ENCODE measurements at places on chromosomes 3 and 15.

DNA sequence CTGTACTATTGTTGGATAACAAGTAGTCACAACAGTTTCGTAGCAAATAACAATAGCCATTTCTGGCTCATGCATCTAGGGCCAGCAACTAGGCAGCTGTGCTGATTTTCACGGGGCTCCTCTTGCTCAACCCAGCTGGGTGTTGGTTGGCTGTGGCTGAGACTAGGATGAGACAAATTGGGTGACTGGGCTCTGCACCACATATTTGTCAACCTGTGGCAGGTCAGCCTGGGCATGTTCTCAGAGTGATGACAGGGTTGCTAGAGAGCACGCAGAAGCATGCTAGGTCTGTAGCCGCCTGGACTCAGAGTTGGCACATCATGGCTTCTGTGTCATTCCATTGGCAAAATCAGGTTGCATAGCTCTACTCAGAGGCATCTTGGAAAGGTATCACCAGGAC, 175.9 kb downstream of the OTOL1 start:
- DNase-seq, result no peak

DNA sequence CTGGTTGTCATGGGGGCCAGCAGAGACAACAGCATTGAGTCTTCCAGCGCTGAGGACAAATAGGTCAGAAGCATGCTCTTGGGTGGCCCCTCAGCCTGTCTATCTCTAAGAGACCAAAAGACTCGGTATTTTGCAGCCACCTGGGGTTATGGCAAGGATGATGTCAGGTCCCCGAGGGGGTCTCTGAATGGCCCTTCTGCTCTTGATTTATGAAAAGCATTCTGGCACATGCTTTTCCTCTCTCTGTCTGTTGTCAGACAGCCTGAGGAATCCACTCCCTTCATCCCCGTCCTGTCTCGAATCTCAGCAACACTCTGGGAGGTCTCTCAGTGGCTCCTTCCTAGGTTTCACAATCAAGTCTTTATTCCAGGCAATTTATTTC, 156.6 kb upstream of the RGMA start:
- DNase-seq, result no peak

- DNase-seq, result no peak
Observed at GRCh38 chr3:56157693-56158362, 310.4 kb downstream of the ERC2 start.

- DNase-seq, result no peak
Observed at GRCh38 chr3:180926526-180926925, 14.1 kb downstream of the FXR1 start.

DNA sequence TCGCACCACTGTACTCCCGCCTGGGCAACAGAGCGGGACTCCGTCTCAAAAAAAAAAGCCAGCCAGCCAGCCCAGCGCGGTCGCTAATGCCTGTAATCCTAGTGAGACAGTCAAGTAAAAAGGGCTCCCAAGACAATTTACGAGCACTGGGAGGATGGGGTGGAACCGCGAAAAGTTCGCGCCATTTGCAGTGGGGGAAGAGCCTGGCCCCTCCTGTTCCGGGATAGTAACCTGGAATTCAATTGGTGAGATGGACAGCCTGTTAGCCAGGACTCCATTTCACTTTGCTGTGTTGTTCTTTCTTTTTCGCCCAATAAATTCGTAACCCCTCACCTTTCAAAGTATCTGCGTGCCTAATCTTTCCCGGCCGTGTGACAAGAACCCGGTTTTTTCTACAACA, 19.5 kb downstream of the SLC4A7 start:
- no peak for DNase-seq

- no peak for DNase-seq
Observed at GRCh38 chr15:100689131-100689899, 86.9 kb downstream of the ASB7 start.

GRCh38 chr3:128316481-128316891, 150.2 kb downstream of the DNAJB8 start:
- no peak for DNase-seq

DNA sequence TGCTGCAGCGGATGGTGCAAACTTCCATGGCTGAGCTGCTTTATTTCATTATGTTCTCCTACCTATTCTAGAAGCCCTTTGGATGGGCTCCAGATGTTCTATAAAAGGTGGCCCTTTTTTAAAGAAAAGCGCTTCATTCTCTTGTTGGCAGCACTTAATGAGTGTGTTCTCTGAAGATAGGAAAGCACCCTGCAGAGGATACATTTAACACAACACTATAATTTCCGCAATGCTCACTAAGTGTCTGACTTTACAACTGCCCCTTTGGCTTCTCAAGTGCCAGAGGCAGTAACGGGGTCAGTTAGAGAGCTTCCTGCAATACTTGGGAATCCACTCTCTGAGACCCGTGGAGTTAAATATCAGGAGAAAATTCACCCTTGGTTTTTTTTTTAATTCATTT, 88.1 kb downstream of the MDFIC2 start:
- DNase-seq, result no peak

- no peak for DNase-seq
Observed at GRCh38 chr3:148205977-148206376, 491.7 kb upstream of the AGTR1 start.

DNA sequence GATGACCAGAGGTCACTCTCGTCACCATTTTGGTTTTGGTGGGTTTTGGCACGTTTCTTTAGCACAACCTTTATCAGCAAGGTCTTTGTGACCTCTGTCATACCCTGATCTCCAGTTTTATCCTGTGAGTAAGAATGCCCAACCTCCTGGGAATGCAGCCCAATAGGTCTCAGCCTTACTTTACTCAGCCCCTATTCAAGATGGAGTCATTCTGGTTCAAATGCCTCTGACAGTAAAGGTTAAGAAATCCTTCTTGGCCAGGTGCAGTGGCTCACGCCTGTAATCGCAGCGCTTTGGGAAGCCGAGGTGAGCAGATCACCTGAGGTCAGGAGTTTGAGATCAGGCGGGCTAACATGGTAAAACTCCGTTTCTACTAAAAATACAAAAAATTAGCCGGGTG, 3.2 kb upstream of the ATG7 start:
- DNase-seq, result no peak

DNA sequence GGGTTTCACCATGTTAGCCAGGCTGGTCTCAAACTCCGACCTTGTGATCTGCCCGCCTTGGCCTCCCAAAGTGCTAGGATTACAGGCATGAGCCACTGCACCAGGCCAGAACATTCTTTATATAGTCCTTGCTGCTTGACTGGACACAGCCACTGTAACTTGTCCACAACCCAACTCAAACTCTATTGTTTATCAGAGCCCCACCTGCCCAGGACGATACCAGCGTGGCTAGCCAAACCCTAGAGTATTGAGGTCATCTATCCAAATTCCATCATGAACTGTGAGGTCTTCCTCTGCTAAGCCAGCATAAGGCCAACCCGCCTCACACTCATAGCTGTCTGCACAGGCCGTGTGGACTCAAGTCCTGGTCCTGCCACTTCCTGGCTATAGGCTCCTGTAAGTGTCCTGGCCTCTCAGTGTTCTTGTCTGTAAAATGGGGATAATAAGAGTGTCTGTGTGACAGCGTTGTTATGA, 63.9 kb downstream of the DAPK2 start:
- DNase-seq, result no peak

DNA sequence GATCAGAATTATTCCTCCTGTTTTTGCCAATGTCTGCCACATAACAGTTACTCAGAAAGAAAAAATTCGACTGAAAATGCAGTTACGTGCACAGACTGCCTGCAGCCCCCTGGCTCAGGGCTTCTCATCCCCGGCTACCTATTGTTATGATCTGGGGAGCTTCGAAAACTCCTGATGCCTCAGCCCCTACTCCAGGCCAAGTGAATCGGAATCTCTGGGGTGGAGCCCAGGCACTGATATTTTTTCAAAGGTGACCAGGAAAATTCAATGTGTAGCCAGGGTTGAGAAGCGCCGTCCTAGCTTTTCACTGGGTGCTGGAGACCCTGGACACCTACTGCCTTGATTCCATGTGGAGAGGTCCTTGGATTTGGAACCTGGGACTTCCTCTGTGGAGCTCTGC, 8.5 kb downstream of the ADAMTS17 start:
- DNase-seq, result no peak

DNA sequence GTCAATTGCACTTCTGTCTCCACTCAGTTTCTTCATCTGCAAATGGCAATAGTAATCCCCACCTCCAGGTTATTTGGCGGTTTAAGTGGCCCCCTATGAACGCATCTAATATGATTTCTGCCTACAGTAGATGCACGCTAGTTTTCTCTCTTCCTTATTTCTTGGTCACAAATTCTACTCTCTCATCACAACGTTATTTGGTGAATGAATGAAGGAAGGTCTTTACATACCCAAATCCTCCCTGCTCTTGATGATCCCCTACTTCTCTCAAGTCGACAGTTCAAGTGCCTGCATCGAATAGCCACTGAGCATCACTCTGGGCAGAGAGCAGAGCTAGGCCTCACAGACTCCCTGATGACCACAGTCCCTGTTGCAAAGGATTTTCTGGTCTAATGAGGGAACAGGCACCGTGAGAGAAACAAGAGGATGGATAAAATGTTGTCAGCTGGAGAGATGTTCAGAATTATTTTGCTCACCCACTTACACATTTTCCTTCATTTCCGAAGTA, 181.2 kb upstream of the SMAD3 start:
- no peak for DNase-seq

- no peak for DNase-seq
Observed at GRCh38 chr15:40463886-40464545, 6.8 kb upstream of the CHST14 start.

- no peak for DNase-seq
Observed at GRCh38 chr3:185649414-185649813, 63.3 kb downstream of the SENP2 start.

DNA sequence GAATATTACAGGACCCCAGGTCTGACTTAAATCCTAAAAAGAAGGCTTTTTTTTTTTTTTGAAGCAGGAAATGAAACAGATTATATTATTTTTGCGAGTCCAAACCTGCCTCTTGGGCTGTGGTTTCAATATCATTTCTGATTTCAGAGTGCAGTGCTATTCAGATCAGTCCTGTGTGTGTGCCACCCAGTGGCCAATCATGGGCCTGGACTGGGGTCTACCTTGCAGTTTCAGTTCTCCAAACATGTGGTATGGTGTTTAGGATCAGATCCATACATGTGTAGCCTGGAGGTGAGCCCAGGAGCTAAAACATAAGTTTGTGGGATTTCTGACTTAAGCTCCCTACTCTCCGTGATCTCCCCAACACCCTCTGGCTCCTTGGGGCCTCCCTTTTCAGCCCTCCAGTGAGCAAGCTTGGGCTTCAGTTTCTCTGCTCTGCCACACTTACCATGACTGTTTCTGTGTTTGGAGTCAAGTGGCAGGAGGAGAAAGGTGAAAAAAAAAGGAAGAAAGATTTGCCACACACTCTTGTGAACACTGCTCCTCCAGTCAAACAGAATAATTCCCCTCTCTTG, 12.1 kb upstream of the THSD4 start:
- no peak for DNase-seq

GRCh38 chr3:30890907-30891306, 3.6 kb downstream of the GADL1 start:
- DNase-seq, result no peak

DNA sequence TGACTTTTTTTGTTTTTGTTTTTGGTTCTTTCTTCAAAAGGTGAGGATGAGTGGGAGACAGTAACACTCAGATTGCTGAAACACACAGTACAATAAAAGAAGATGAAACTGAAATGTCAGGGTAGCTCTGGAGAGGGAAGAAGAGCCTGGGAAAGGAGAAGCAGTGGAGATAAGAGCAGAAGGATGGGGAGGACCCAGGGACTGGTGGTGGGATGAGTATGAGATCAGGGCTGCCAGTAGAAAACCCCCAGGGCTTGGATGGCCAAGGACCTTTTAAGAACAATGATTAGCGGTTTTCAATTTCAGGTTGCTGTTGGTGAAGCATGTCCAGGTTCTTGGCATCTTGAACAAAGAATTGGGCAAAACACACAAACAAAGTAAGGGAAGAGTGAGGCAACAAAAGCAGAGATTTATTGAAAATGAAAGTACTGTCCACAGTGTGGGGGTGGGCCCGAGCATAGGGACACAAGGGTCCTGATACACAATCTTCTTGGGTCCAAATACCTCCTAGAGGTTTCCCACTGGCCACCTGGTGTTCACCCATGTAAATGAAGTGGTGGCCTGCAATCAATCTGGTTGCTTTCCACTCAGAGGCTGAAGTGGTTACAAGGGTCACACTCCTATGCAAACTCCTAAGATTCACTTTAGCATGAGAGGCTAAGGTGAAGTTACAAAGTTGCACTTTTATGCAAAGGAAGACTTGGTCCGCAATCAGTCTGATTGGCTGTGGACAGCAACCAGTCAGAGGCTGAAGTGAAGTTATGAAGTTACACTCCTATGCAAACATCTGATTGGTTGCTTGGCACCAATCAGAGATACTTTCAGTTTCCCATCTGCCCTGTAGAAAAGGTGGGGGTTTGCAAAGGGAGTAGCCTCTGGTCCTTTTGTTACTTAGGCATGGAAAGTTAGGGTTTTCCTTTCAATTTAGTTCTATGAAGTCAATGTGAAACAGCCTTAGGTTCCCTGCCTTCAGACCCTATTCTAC, 26.1 kb upstream of the MFSD1 start:
- DNase-seq, result no peak

GRCh38 chr15:69090197-69090948, 70.1 kb upstream of the GLCE start:
- no peak for DNase-seq

- peak; percentile 0 for DNase-seq
Observed at GRCh38 chr3:172836390-172836997, 86.0 kb downstream of the ECT2 start.

DNA sequence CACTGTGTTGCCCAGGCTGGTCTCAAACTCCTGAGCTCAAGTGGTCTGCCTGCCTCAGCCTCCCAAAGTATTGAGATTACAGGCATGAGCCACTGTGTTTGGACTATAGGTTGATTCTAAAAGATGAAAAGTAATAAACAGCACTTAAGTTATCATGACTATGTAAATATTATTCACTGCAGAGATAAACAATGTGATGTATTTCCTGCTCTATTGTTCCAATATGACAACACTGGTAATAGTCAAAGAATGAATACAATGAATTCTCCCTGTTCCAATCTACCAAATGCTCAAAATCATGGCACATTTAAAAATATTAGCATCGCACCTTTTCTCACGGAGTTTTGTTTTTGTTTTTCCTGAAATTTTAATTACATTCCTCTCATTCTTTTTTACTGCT, 36.8 kb upstream of the TBL1XR1 start:
- DNase-seq, result no peak

- DNase-seq, result no peak
Observed at GRCh38 chr3:136804141-136804540, 14.8 kb upstream of the SLC35G2 start.

DNA sequence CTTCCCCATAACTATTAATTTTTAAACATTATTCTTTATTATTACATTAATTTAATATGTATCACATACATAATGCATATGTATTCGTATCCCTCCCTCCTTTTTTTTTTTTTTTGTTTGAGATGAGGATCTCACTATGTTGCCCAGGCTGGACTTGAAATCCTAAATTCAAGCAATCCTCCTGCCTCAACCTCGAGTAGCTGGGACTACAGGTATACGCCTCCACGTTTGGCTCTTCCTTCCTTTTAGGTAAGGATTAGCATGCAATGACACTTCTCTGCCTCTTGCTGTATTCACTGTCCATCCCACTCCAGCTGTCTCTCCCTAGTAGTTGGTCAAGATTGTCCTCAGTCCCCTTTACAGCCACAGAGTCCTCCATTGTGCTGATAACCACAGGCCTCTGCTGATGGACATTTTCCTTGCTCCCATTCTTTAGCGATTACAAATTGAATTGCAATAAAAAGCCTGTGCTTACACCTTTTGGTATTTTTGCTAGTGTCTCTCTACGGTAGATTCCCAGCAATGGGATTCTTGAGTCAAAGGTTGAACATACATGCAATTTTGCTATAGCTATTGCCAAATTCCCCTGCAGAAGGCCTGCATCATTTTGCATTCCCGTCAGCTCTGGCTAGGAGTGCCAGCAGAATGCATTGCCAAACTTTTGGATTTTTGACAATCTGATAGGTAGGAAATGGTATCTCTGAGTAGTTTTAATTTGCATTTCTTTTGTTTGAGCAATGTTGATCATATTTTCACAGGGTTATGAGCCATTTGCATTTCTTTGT, 156.6 kb downstream of the SMAD6 start:
- no peak for DNase-seq
